Omental fat pad (tissue), 4 donors: ENCODE measurements at places on chromosomes 3 and 15. TPM values are rescaled to one million over a fixed set of nuclear protein-coding genes. Genes with fewer than 3 reads are reported as not detected.

The ZNF860 gene
- total RNA-seq, result 0.37 TPM

The UACA gene
- total RNA-seq, result 58.5 TPM

The SLMAP gene
- total RNA-seq, result 47.0 TPM

The GMNC gene
- not detected for total RNA-seq

- DNase-seq, result no peak
These were observed 12.8 kb downstream of the USP3 start for GRCh38 chr15:63517202-63517601.

GRCh38 chr3:170751083-170751898, 118.7 kb downstream of the RPL22L1 start:
- no peak for DNase-seq

DNA sequence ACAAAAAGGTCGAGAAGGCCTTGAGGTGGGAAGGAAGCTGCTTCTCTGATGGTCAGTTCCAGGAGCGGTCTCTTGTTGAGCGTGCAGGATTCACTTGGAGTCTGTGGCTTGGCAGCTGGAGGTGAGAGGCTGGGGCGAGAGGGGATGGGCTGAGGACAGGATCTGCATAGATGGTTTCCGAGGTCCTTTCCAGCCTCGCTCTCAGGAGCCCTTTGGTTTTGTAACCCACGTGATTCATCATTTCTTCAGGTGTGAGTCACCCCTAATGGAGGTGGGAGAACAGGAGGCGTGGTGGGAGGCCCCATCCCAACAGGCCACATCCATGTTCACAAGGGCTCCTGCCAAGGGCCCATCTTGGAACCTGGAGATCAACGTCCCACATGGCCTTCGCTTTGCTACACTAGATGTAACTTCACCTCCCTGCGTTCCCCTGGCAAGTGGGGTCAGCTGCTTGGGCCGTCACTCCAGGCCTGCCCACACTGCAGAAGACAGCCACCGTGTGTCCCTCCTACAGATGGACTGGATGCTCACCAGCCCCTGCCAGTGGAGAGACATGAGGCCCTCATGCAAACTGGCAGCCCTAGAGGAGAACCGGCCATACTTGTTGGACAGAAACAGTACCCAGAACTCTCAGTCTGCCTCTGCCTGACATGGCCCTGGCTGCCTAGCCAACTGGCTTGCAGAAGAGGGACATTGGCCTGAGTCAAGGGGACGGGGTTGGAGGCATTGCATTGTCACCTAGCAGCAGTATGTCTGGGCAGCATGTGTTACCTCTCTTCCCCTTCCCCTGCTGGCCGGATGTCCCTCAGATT, 1.6 kb upstream of the PCSK6 start:
- no peak for DNase-seq

- DNase-seq, result no peak
These were observed 137.6 kb downstream of the SI start for GRCh38 chr3:164940745-164941144.

DNA sequence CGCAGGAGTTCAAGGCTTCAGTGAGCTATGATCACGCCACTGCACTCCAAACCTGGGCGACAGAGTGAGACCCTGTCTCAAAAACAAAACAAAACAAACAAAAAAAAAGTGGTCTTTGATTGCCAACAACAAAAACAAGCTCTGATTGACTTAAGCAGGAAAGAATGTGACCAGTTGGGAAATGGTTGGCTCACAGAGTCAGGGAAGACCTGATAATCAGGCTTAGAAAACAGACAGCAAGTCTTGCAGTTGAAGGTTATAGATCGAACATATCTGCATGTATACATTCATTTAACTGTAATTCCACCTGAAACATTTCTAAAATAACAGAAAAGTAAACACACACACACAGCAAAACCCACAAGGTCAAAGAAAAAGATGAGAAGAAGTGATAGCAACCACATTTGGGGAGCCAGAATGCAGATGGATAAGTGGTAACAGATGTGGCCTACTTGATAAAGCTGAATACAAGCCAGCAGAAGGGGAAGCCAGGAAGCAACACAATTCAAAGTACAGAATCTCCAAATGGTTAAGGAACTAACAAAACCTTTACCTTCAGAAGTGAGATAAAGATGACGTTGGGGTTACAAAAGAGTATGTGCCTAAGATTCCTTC, 699.9 kb upstream of the ZNF385D start:
- no peak for DNase-seq

DNA sequence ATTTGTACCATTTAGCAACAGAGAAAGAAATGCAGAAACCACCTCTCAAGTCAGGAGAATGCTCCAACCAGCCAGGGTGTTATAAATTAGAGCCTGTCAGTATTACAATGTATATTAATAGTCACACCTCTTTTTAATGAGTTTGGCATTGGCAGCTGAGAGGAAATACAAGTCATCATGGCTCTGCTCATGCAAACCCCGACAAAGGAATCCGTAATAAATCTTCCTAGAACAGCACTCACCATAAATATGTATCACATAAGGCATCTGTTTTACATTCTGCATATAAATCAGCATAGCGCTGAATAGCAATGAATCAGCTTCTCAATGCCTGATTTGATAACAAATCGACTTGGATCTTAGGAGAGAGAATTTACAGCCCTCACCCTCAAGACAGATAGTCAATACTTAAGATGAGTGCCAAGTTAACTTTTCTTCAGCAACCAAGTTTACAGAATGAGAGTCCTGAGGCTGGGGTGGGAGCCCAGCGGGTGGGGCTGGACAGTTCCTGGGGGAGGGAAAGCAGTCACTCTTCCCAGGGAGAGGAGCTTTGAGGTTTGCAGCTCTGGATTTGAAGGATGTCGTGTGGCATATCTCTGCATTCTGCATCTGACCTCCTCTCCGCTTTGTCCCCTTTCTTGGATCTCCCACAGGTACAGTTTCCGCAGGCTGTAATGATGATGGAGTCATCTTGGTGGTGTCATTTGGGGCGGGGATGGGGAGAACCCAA, 1034.4 kb upstream of the NR2F2 start:
- no peak for DNase-seq

DNA sequence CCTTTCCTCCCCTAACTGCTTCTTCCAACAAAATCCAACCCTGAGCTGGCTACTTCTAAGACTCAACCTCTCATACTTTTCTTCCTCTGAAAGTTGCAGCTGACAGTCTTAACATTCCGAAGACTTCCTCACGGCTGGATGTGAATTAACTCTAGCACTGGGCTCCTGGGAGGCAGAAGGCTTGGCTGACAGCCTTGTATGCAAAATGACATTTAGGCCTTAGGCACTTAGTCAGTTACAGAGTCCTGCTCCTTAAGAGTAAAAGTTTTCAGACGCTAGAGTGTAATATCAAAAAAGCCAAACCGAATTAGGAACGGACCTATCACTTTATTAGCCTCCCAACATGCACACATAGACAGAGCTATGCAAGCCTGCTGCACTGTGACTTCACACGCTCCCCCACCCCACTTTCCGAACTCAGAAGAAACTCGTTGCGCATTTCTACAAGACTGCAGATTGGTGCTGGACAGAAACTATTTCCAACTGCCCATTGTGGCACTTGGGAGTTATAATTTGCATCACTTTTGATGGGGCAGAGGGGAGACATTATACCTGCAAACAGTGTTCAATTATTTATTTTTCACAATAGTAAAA, 15.5 kb upstream of the ANXA2 start:
- DNase-seq, result no peak

- DNase-seq, result no peak
These were observed 59.1 kb downstream of the DNASE1L3 start for GRCh38 chr3:58151637-58152036.
